ENCODE measurements at places on chromosomes 3 and 15.

DNA sequence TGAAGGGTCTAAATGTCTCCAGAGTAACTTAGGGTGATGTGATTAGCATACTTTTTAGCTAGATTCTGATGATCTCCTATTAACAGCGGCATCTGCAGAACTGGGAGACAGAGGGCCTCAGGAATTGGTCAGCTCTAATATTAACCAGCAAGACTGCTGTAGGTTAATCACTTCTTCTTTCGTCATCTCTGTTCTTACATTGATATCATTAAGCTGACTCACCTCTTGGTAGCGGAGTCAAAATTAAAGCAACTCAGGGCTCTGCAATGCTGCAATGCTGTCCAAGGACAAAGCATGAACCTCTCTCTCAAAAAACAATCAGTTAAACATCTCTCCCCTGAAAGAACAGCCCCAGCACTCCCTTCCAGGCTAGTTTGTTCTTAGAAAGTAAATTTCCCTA, 57.5 kb upstream of the TRA2B start:
- peak; percentile 15 for DNase-seq

GRCh38 chr3:141085343-141086070, 34.4 kb downstream of the SPSB4 start:
- DNase-seq = no peak

GRCh38 chr3:157981819-157982218, 124.4 kb downstream of the SHOX2 start:
- no peak for DNase-seq

- DNase-seq = no peak
Measured at GRCh38 chr15:69660114-69660513, 207.5 kb downstream of the RPLP1 start.

DNA sequence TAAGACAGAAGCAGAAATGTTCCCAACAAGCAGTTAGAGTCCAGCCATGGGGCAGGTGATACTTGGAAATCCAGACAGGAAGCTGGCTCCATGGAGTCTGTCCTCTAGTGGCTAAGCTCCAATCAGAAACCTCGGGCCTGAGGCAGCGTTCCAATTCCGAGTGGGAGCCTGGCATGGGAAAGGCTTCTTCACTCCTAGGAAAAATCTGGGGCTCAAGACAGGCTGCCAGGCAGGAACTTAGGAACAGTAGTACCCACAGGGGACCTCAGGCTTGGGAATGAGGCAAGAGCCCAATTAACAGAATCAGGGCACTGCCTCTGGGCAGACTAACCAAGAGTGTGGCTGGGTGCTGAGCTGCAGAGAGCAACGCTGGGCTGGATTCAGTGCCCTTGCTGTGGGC, 6.2 kb upstream of the ATP13A4 start:
- DNase-seq = no peak
